A549 treated with RU486 at 1 μM for 4 hours (cell line): ENCODE measurements at places on chromosomes 5 and 9. TPM values are rescaled to one million over a fixed set of nuclear protein-coding genes. Genes with fewer than 3 reads are reported as not detected.

Gene GTF3C4
- 14.7 to 20.2 TPM (median 19.7 TPM) in 5 replicates for total RNA-seq

Gene MARVELD2
- 2.5 to 2.9 TPM (median 2.6 TPM) in 5 replicates for total RNA-seq

Gene MCC
- 0.16 to 0.39 TPM (median 0.26 TPM) in 5 replicates for total RNA-seq

Gene CER1
- not detected in 5 replicates for total RNA-seq

Gene TTC39B
- total RNA-seq: 0.51 to 1.2 TPM (median 0.87 TPM) in 5 replicates

Gene GARIN3
- not detected in 5 replicates for total RNA-seq

Gene PRUNE2
- total RNA-seq: 0.09 to 0.14 TPM (median 0.14 TPM) in 3 of 5 replicates, not detected in the others

Gene ZNF454
- total RNA-seq: not detected in 5 replicates
